DMS53 (cell line): ENCODE measurements at places on chromosomes 7 and 10.

DNA sequence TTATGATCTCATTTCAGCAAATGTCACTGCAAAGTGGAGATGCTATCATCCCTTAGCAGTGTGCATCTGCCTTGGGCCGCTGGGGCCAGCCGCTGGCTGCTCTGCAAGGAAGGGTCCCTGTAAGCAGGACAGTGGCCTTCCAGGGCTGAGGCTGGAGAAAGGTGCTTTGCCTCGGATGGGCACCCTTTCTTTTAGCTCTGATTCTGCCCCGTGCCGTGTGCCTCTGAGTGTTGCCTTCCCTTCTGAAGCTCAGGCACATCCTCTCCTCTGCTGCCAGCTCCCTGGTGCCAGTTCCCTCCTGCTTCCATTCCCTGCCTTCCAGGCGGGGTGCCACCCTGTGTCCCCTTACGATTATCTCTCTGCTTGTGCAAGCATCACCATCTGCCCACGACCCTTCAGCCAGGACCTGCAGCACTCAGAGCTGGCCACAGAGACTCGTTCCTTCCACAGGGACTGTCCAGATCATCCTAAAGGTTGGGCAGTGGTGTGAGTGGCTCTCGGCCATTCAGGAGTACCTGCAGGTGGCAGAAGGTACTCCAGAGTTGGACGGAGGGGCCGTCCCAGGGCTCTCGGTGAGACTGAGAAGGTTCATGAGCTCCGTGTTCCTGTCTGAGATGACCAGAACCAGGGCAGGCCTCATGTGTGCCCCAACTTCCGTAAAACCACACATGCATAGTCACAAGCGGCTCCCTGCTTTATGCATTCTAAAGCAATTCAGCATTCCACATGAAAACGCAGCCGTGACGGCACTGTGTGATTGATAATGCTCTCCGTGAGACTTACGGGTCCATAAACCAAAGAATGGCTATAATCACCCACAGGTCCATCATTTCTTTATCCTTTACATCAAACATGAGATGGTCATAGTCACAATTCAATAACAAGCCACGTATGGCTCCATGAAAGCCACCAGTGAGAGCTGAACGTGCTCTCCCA is 371.4 kb downstream of the DNAJB6 start:
- no peak for DNase-seq

GRCh38 chr7:2719007-2719406 is 31.0 kb downstream of the AMZ1 start:
- DNase-seq: peak; percentile 50

DNA sequence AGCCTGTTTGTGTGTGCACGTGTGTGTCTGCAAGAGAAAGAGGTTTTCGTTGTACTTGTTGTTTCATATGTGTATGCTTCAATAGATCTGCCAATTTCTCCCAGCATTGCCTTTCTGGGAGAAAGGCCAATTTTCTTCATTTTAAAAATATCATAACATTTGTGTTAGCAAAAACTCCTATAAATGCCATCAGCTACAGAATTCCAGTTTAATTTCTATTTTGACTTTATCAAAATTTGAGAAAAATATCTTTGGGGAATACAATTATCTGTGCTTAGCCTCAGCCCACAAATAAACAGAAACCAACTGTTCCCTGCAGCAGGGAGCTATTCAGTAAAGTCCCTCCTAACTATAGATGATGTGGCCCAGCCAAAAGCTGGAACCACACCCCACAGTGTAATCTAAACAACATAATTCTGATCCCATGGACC is 68.3 kb upstream of the MGMT start:
- DNase-seq: no peak

- DNase-seq: no peak
Measured at GRCh38 chr10:8084799-8085198, 30.3 kb downstream of the GATA3 start.

- no peak for DNase-seq
Measured at GRCh38 chr7:114153700-114154099, 234.9 kb upstream of the PPP1R3A start.

- DNase-seq: peak; percentile 84
Measured at GRCh38 chr7:151754142-151754590, 122.7 kb downstream of the PRKAG2 start.

GRCh38 chr7:23347682-23348180 is 48.6 kb downstream of the MALSU1 start:
- DNase-seq: peak; percentile 44

DNA sequence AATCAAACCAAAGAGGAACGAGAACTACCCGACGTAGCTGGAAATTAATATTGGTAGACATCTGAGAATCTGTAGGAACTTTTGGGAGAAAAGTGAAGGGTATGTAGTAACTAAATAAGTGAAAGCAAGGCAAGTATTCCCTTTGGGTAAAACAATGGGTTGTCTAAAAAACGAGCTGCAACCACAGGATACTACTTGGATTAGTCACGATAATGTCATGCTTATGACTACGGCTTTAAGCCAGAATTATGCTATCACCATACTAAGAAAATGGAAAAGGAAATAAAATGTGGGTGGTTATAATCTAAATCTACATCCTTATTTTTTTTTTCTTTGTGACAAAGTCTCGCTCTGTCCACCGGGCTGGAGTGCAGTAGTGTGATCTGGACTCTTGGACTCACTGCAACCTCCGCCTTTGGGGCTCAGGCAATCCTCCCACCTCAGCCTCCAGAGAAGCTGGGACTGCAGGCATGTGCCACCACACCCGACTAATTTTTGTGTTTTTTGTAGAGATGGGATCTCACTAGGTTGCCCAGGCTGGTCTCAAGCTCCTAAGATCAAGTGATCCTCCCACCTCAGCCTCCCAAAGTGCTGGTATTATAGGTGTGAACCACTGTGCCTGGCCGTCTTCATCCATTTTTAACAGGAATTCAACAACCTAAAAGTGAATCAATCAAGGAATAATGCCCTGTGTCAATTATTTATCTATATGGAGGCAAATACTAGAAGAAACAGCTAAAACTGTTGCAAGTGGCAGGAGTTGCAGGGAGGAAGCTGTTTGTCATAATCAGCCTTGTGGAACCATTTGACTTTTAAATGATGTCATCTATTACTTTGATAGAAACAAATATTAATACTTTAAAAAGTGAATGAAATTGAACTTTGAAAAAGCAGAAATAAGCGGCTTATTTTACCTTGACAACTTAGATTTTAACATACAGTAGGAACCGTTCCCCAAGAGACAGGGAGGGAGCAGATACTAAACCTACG is 189.3 kb downstream of the PRPF18 start:
- no peak for DNase-seq

DNA sequence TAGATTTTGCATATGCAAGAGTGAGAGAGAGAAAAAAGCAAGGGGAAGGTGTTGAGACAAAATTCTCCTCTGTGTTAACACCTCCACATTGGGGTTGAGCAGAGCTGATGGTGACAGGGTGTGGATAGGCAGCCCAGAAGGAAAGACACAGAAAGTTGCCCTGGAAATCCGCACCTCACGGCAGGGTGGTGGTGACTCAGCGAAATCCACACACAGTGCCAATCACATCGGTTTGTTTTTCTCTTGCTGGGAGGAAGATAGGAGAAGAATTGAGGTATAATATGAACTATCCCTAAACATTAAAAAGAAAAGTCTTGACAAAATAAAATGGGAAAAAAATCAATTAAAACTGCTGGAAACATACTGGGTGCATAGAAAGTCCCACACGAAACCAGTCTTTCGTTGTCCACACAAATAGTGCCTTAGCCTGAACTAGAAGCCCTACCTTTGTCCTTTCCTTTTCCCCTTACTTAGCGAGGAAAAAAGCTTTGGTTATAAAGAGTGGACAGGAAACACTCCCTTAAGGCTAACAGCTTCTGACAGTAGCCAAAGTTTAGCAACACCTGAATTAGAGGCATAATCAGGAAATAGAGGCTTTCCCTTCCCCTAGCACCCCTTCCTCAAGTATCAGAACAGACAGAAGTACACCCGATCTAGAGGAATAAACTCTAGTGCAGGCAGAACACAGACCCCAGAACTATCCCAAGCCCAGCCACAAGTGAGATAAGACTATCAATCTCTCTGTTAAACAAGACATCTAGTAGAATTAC is 39.2 kb upstream of the DNAJC1 start:
- peak; percentile 84 for DNase-seq

- no peak for DNase-seq
Measured at GRCh38 chr7:159008417-159008816, 136.2 kb downstream of the VIPR2 start.

GRCh38 chr10:5450605-5451384 is 38.4 kb downstream of the NET1 start:
- DNase-seq: no peak

DNA sequence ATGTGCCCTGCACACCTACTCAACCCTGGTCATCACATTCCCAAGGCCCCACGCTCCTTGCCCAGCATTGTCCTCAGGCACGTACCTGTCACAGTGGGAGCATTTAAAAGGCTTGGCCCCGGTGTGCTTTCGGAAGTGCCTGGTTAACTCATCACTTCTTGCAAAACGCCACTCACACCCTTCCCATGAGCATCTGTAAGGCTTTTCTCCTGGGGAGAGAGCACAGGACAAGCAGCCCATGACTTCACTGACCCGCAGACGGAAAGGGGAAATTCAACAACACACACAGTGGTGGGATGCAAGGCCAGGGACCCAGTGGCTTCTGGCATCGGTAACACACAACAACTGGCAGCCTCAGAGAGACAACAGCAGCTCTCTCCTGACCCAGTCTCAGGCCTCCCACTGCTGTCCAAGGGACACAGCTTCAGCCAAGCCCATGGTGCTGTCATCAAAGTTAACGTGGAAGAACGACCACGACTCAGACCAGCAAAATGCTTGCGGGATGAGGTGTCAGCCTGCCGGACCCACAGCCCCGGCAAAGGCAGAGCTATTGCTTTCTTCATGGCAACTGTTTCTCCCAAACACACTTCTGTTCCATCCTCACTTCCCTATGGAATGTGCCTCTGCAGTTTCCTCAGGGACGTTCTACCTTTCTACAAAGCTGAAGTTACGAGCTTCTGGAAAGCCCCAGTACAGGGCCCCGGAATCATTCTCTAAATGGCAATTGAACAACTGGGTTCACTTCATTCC is 4.8 kb downstream of the KLF6 start:
- peak; percentile 54 for DNase-seq

DNA sequence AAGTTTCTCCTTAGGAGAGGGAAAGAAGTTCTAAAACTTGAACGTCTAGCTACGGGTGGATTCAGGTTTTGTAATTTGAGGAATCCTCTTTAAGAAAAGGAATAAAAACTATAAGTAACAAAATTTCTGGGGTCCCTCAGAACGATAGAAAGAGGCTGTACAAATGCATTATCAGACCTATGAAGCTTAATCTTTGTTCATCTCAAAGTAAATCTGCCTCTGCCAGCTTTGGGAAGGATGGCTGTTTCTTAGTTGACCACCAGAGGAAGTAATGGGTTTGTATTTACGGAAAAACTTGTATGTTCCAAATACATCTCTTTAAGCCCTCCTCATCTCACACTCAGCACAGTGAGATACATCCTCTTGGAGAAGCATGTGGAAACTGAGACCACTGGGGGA is 864 bp downstream of the PSTK start:
- DNase-seq: peak; percentile 56

GRCh38 chr10:18635995-18636394 is 15.4 kb downstream of the NSUN6 start:
- DNase-seq: no peak

GRCh38 chr10:110717781-110718589 is 73.8 kb downstream of the RBM20 start:
- DNase-seq: no peak

DNA sequence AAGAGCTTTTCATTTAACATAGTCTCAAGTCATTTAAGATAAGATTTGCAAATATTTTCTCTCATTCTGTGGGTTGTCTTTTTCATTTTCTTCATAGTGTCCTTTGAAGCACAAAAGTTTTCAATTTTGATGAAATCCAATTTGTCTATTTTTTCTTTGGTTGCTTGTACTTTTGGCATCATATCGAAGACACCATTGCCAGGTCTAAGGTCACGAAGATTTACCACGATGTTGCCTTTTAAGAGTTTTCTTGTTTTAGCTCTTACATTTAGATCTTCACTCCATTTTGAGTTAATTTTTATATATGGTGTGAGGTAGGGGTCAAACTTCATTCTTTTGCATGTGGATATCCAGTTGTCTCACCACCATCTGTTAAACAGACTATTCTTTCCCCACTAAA is 34.7 kb downstream of the TMEM270 start:
- DNase-seq: no peak

DNA sequence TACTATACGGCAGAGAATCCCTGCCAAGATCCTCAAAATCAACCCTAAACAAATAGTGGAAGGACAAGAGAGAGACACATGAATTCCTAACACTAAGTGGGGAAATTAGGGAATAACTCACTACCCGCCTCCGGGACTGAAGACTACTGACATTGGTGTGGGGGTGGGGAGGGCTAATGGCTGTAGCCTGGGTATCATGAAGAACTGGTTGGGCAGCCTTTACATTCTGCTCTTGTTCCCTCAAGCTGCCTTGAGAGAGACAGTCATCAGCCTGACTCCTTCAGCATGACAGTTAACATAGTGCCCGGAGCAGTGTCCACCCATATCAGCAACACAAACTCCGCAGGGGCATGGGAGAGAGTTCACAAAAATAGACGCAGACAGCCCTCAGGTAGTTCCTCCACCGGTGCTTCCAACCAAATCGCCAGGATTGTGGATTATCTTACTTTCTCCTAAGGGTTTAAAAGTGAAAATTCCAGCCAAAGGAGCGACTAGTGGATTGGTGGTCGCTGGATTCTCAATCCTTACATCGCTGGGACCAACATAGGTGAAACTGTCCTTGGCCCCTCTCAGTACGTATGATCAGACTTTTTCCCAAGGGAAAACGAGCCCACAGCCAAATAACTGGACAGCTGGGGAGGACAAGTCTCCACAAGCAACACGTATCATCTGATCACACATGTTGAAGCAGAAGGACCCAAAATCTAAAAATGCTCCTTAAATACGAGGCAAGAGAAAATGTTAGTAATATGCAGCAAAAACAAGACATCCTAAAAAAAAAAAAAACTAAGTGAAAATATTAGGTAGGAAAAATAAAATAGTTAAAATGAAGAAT is 22.6 kb downstream of the TMEM254 start:
- DNase-seq: peak; percentile 82

DNA sequence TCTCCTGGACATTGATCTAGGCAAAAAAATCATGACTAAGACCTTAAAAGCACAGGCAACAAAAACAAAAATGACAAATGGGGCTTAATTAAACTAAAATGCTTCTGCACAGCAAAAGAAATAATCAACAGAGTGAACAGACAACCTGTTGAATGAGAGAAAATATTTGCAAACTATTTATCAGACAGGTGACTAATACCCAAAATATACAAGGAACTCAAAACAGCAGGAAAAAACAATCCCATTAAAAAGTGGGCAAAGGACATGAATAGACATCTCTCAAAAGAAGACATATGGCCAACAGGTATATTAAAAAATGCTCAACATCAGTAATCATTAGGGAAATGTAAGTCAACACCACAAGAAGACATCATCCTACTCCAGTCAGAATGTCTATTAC is 166.8 kb downstream of the MTERF1 start:
- DNase-seq: no peak

GRCh38 chr7:131664570-131664969 is 108.1 kb upstream of the PODXL start:
- no peak for DNase-seq

DNA sequence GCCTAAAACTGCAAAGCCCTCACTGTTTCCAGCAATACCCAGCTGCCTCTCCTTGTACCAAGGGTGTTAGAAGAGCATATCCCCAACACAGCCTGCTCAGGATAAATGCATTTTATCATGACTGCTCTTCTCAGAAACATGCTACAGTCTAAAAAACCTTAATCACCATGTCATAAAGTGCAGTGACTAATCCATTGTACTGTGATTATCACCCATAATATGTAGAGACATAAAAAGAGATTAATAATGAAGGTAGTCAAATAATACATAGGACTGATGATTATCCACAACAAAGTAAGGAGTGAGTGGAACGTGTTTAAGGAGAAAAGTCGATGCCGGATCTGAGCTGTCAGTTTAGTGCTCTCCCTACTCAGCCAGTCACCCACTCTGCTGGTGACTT is 12.2 kb upstream of the WDR11 start:
- DNase-seq: no peak
